ENCODE measurements at places on chromosomes 6 and 20. TPM values are rescaled to one million over a fixed set of nuclear protein-coding genes. Genes with fewer than 3 reads are reported as not detected.

The ABHD16A gene
- 31.7 TPM for total RNA-seq

The CRIP3 gene
- total RNA-seq: 4.2 TPM

The ECT2L gene
- not detected for total RNA-seq

The TNF gene
- 69.5 TPM for total RNA-seq

The COL9A1 gene
- not detected for total RNA-seq

The NKAIN2 gene
- not detected for total RNA-seq

The ROS1 gene
- not detected for total RNA-seq

The CBFA2T2 gene
- 14.5 TPM for total RNA-seq

The CCHCR1 gene
- total RNA-seq: 85.5 TPM

The SLC29A1 gene
- total RNA-seq: 80.8 TPM

The OR2H2 gene
- not detected for total RNA-seq

The OR2J3 gene
- total RNA-seq: not detected

The INSM1 gene
- total RNA-seq: 2.8 TPM

The HLA-C gene
- 1,648 TPM for total RNA-seq

The LY6G6F gene
- total RNA-seq: not detected

The NINL gene
- total RNA-seq: 1.7 TPM

The SLC22A16 gene
- total RNA-seq: not detected

The MGME1 gene
- 33.2 TPM for total RNA-seq

The RAD21L1 gene
- not detected for total RNA-seq

The MEI4 gene
- total RNA-seq: not detected

The GPR63 gene
- 3.0 TPM for total RNA-seq

The C20orf173 gene
- total RNA-seq: not detected

The GABRR1 gene
- total RNA-seq: not detected

The PTCRA gene
- total RNA-seq: not detected

The UBD gene
- 0.84 TPM for total RNA-seq

The MAK gene
- total RNA-seq: 1.1 TPM

The HEY2 gene
- not detected for total RNA-seq
